ENCODE measurements at places on chromosomes 3 and 15.

- no peak for DNase-seq
Measured at GRCh38 chr15:54979964-54980363, 216.8 kb downstream of the RSL24D1 start.

DNA sequence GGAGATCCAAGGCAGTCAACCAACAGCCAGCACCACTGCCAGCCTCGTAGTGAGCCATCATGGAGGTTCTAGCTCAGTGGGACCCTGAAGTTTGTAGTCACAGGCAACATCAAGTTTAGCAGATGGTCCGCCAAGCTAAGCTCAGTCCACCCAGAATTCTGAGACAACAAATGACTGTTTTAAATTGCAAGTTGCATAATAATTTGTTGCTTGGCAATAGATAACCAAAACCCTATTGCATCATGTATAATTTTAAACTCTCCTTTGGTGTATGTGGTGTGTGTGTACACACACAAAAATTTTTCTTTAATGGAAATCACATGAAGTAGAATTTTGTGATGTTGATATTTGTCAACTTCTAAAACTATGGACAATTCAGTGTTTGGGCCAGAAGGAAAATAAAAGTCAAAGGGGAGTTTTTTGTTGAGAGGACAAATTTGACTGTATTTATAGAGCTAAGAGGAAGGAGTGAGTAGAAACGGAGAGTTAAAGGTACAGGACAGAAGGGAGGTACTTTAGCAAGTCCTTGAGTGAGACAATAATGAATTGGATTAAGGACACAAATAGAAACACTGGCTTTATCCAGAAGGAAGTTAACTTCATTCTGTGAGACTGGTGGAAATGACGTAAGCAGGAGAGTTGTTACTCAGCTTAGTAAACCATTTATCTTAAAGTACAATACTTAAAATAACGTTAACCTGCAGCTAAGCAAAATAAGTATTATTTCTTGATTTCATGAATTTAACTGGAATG is 83.6 kb downstream of the NCEH1 start:
- DNase-seq, result no peak

DNA sequence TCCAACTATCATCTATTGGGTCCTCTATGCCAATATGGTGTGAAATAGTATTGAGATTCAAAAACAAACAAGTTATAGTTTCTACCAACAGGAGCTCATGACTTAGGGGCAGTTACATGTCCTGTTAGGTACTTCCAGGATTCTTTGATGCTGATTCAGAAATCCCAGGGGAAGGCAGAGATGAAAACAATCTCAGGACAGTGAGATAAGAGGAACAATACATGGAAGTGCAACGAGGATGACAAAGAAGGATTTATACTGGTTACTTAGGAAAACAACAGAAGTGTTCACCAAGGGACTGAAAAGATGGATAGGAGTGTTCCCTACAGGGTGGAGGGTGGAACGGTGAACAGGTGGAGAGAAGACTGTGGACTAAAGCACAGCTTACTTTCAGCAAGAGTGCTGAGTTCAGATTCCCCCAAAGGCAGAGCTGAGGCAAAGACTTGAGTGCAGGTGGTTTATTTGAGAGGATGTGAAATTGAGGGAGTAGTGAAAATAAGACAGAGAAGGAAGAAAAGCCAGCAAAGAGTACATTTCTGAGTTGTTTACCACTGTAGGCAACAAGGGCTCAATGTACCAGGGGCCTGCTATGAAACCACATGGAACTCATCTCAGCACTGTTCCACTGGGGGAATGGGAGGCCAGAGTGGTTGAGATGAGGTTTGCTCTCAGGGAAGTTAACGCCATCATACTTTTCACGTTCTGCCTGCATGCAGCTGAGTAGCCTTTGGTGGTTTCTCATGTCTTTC is 68.1 kb downstream of the TRIM69 start:
- DNase-seq, result no peak

- DNase-seq, result no peak
Measured at GRCh38 chr3:98829246-98829832, 66.2 kb downstream of the ST3GAL6 start.

DNA sequence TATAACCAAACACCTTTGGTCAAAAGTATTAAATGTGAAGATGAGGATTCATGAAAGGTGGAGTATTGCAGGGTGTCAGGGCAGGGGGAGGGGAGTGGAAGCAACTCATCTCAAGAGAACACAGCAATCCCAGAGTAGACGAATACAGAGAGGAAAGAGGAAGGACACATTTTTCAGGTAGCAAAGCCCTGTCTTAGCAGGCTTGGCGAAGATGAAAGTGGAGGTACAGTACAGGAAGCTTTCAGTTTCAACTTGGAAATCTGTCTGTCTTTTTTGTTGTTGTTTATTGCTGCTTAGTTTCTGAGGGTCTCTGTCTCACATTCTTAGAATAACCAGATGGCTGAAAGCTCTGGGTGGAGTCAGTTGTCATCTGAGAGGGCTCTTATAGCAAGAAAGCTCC is 80.8 kb upstream of the GPR149 start:
- DNase-seq, result no peak

GRCh38 chr3:181757694-181758306 is 46.1 kb downstream of the SOX2 start:
- DNase-seq, result no peak

DNA sequence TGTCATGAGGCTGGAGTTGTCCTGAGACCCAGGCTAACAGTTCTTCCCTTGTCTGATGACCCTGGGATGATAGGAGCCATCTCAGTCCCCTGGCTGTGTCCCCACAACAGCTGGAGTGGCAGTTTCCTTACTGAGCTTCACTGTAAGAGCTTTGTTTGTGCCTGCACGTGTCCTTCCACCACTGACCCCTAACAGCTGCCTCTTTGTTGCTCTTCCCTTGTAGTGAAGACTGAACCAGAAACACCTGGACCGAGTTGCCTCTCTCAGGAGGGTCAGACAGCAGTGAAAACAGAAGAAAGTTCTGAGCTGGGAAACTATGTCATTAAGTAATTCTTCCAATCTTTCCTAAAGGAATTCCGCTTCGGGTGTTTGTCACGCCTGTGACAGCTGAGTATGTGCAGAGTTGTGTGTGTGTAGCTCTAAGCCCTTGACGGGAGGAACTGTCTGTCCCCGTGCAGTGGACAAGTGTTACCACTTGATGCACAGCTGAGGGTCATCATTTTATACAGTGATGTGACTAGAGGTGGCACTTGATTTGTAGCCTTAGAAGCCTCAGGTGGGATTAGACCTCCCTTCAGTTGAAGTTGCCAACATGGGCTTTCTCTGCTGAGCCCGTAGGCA is 25.0 kb downstream of the MAP6D1 start:
- DNase-seq, result peak; percentile 89

DNA sequence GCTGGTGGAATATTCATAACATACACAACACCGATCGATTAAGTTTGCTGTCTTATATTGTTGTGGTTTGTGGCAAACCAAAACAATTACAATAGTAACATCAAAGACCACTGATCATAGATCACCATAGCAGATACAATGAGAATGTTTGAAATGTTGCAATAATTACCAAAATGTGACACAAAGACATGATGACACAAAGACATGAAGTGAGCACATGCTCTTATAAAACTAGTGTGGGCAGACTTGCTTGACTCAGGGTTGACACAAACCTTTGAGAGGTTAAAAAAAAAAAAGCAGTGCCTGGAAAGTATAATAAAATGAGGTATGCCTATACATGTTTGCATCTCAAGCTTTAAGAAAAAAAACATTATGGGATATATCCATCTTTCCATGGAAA is 130.3 kb downstream of the NR1I2 start:
- DNase-seq, result no peak

DNA sequence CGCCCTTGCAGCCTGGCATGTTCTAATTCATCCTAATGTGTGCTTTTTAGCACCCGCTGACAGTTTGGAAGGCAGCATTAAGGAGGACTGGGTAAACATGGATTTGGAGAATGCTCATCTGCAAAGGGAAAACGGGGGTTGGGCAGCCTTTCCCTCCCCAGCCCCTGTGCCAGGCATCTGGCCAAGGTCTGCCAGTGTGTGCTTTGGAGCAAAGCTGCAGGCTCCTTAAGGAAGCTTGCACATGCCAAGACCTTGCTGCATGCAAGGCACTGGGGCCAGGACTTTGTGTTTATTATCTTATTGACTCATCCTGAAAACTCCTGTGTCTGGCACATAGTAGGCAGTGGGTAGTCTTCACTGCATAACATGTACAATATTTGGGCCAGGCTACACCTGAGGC is 20.1 kb downstream of the FAM3D start:
- DNase-seq, result no peak

GRCh38 chr3:45112939-45113338 is 33.2 kb downstream of the CDCP1 start:
- DNase-seq, result no peak

DNA sequence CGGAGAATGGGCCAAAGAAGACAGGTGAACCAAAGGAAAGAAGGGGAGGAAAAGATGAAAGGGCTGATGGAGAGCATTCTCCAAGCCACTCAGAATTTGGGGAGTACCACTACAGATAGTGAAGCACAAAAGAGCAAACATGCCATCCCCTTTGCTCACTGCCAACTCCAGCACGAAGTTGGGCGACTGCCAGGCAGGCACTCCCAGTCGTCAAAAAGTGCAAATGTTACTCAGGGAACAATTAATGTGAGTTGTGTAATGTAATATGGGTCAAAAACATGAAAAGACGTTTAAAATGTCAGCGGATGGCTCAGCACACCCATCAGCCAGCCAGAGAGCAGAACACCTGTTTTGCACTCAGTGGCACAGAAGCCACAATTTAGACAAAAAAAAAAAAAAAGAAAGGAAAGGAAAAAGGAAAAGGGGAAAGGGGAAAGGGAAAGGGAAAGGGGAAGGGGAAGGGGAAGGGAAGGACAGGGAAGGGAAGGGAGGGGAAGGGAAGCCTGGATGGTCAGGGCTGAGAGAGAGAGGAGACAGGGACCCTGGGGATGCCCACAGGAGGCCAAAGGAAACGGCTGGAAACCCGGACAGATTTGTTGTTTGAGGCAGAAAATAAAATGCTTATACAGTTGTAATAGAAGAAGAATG is 82.7 kb downstream of the COL8A1 start:
- DNase-seq, result no peak

- DNase-seq, result no peak
Measured at GRCh38 chr3:112372396-112372795, 39.4 kb downstream of the CD200 start.

DNA sequence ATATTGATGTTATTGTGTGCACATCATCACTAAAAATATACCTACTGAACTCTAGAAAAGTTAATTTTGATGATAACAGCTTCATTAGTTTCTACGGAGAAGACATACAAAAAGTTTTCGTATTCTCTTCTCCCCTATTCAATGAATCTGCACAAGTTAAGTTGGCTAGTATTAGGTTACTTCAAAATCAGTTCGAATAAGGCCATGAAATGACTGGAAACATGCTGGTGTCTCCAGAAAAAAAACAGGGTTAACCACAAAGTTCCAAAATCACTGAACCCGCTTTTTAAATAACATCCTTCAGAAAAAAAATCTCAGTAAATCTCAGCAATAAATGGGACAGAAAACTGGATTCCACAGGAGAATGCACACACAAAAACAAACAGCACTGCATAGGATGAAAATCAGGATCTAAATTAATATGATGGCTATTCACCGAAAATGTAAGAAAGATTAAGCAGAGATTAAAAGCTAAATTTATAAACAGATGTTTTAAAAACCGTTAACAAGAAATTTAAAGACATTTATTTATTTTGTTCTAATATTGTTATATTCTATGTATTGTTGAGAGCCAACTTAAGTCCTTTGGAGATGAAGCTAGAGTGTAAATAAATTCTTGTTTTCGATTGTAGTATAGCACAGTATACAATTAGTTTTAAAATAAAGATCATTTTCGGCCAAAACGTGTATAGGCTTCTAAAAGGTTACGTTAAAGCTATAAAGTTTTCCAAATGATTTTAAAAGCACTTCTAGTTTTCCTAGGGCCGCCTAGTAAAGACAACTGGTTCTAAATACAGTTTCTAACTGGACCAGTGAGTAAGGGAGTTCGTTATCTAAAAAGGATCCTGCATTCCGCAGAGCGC is 1.0 kb downstream of the IGSF11 start:
- DNase-seq, result no peak

GRCh38 chr3:28210968-28211713 is 30.3 kb upstream of the CMC1 start:
- DNase-seq, result no peak

- DNase-seq, result no peak
Measured at GRCh38 chr3:127064391-127065137, 81.6 kb downstream of the PLXNA1 start.

- no peak for DNase-seq
Measured at GRCh38 chr15:74365598-74366445, 1.6 kb downstream of the CYP11A1 start.

GRCh38 chr15:48862705-48863104 is 15.2 kb upstream of the EID1 start:
- no peak for DNase-seq

DNA sequence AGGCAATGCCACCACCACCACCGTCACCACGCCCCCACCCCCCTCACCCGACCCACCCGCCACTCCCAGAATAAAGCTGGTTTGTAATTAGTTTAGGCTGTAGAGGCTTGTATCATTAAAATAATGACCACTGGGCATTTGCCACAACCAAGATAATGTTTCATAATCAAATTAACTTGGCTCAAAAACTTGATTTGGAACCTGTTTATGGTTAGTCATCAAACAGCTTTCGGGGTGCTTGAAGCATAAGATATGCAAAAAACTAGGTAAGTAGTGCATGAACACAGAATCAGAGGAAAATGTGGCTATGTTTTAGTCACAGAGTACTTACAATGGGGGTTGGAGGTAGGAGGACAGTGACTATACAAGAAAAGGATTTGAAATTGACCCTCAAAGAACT is 115.1 kb downstream of the FHIT start:
- DNase-seq, result no peak

- no peak for DNase-seq
Measured at GRCh38 chr15:58391088-58391487, 40.7 kb upstream of the LIPC start.

DNA sequence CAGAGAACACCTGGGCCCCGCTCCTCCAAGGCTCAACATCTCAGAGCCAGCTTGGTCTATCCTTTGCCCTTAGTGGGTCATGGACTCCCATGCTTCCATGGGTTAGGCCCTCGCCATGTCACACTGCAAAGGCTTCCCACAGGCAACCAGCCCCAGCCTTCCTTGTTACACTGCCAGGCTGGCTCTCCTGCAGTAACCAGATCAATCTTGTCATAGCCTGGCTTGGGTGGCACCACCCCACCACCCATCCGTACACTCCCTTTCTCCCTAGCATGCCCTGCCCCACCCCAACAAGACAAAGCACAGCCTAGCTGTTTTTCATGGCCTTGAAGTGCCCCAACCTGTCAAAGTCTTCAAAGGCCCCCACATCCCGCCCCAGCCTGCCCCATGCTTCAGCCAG is 30.5 kb downstream of the CA12 start:
- no peak for DNase-seq

- no peak for DNase-seq
Measured at GRCh38 chr3:128794067-128794768, 68.2 kb downstream of the RAB7A start.

GRCh38 chr15:73927003-73927475 is 777 bp downstream of the LOXL1 start:
- no peak for DNase-seq

DNA sequence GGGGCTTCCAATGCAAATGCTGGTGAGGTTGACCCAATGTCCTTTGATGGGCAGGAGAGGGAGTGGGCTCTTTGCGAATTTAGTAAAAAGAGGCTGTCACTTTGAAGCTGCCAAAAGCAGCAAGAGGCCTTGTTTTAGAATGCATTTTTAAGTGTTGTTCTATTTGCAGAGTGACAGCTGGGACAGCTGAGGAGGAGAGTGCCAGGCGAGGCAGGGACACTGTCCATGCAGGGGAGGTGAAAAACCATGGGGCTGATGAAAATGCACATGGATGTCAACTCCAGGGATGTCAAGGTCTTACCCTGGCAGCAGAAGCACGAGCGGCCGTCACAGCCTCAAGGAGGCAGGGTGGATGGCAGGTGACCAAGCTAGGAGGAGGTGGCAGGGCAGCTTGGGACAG is 279.8 kb downstream of the ADAMTS17 start:
- DNase-seq, result no peak
